CD4-positive, alpha-beta T cell treated with Interleukin-1 beta for 1 hour (primary cell): ENCODE measurements at places on chromosomes 3 and 15.

DNA sequence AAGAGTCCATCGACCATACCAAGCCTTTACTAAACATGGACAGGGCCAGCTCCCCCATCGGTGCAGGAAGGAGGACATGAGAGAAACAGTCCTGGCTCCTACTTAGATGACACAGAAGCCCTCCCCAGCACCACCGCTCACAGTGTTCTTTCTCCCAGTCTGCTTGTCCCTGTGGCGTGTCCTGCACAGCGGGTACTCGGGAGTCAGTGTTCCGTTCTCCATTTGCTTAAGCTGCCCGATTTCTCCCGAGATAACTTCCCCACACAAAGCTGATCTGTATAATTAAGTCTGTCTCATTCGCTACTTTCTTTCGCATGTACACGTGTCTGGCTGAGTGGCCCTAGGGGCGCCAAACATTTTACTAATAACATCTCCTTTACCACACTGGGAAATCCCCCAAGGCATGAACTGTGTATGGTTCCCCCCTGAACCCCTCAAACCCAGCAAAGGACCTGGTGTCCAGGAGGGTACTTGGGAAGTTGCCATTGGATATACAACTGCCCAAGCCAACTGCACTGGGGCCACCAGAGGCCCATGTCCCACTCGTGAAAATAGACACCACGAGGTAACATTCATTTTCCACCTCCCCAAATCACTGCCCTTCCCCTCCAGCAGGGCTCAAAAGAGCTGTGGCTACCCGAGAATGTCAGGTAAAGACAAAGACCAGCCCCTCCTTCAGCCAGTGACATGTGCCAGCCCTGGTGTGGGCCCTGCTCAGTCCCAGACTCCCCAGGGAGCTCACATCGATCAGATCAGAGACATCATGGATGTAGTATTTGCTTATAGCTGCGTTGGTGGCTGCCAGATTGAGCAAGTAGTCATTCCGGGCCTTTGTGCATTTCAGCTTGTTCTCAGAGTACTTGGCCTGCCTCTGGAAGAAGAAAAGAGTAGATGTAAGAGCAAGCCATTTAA, 96.5 kb upstream of the RAD18 start:
- DNase-seq, result no peak

DNA sequence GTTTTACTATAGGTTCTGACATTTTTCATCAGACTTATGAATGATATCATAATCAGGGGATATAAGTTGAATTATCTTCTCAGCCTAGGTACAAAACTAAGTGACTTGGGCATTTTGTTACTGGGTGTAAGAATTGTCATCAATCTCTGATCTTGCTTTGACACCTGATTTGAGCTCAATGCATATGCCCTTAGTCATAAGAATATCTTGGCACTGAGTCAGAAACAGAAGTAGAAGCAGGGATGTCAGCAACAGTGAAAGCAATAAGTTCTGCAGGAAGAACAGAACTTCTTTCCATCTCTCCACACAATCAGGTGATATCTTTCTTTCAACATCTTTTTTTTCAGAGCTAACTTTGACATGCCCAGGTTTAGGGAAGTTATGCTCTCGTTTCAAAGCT, 14.6 kb downstream of the SLITRK3 start:
- DNase-seq, result no peak

GRCh38 chr3:35663471-35663870, 24.1 kb downstream of the ARPP21 start:
- DNase-seq, result no peak

- DNase-seq, result no peak
Measured at GRCh38 chr3:78871048-78871447, 896.8 kb downstream of the ROBO1 start.

GRCh38 chr15:67744331-67745072, 80.8 kb upstream of the SKOR1 start:
- DNase-seq, result no peak

GRCh38 chr3:87233805-87234204, 6.7 kb downstream of the CHMP2B start:
- no peak for DNase-seq

GRCh38 chr3:177589911-177590381, 392.7 kb upstream of the TBL1XR1 start:
- no peak for DNase-seq

GRCh38 chr3:156626104-156626503, 48.3 kb upstream of the TIPARP start:
- no peak for DNase-seq

GRCh38 chr3:71120012-71120411, 463.5 kb downstream of the FOXP1 start:
- DNase-seq, result no peak

DNA sequence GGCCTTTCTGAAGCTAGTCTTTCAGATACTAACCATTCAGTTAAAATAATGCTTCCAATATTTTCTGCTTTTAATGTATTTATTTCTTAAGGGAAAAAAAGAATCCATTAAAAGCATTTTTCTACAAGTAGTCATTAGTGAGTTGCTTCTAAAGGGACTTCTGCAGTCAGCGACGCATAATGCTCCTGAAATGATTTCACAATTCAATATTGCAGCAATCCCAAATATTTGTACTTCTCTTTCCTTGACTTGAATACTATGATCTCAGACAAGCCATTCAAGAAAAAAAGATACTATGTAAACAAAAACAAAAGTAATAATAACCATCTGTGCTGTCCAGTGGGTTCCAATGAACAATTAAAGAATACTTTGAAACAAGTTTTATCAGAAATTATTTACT, 681.0 kb downstream of the DIPK2A start:
- no peak for DNase-seq

DNA sequence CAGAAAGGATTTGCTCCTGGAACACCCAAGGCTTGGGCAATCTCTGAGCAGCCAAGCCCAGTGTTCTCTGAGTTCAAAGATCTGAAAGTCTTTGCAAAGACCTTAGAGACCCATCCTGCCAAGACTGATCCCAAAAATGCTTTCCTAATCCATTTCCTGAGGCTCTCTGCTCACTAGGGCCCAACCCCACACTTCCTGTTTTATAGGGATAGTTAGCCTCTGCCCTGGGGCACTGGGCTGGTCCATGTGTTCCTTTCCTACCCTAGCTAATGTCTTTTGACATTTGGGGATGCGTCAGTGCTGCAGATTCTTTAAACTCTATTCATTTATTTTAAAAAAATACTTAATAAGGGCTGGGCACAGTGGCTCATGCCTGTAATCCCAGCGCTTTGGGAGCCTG, 372.7 kb downstream of the ROBO2 start:
- DNase-seq, result no peak

- no peak for DNase-seq
Measured at GRCh38 chr15:99592145-99592791, 26.5 kb downstream of the MEF2A start.

DNA sequence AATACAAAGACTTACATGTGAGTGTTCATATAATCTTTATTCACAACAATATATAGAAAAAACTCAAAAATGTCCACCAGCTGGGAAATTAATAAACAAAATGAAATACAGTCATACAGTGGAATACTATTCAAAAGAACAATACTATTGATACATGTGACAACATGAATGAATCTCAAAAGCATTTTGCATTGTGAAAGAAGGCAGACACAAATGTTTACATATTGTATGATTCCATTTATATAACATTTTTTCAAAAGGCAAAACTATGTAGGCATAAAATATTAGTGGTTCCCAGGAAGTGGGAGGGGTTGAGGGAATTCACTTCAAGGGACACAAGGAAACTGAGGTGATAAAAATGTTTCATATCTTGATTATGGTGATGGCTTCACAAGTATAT, 303.2 kb downstream of the CTNNB1 start:
- no peak for DNase-seq
